ENCODE measurements at places on chromosomes 7 and 10.

- peak; percentile 85 for DNase-seq
These were observed 74.3 kb downstream of the SAMD9 start for GRCh38 chr7:93043385-93043985.

DNA sequence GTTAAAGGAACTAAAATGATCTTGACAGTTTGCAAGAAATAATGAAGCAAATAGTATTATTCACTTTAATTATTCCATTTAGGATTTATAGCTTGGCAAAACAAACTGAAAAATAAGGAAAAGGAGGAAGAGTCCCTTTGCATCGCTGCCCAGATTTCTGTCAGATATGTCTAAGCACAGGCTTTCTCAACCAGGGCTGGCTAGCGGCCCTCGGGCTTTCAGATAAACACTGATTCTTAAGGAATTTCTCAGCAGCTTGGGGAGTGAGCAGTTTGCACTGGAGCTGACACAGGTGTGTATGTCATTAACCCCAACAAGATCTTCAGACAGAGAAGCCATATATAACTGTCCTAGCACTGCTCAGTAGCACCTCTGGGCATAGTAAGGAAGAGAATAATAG, 47.9 kb upstream of the SEMA3D start:
- DNase-seq, result peak; percentile 8

- no peak for DNase-seq
These were observed 12.2 kb downstream of the SEPHS1 start for GRCh38 chr10:13335881-13336280.

- no peak for DNase-seq
These were observed 13.2 kb upstream of the PWWP2B start for GRCh38 chr10:132383751-132384196.

DNA sequence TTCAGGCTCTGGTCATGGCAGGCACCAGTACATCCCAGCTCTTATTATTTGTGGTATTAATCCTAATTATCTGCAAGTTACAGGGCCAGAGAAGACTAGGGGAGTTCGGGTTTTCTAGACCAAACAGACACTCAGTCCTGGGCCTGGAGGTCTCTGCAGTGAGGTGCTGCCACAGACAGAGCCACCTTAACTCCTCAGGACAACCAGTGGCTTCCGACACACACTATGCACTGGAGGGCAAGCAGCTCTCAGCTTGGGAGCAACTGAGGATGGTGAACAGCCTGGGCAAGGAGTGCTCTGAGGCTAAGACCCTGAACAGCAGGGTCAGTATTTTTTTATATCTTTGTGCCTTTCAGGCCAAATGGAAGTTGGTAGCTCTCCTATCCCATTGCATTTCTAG, 19.0 kb downstream of the ACTA2 start:
- no peak for DNase-seq

- DNase-seq, result no peak
These were observed 106.4 kb upstream of the CDCA7L start for GRCh38 chr7:22051886-22052673.

DNA sequence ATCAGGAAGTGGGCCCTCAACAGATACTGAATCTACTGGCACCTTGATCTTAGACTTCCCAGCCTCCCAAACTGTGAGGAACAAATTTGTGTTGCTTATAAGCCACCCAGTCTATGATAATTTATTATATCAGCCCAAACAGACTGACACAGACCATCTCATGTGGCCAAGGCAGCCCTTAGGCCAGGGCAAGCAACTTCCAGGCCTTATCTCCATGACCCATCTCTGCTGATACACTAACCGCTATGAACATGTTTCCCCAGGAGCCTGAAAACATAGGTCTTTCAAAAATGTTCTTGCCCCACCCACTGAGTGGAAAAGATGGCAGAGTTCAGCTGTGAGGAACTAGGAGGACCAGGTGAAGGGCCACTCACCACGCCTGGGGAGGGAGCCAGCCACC, 3.2 kb upstream of the BLOC1S2 start:
- DNase-seq, result no peak

- peak; percentile 62 for DNase-seq
These were observed 15.1 kb upstream of the ATE1 start for GRCh38 chr10:121942749-121943416.

DNA sequence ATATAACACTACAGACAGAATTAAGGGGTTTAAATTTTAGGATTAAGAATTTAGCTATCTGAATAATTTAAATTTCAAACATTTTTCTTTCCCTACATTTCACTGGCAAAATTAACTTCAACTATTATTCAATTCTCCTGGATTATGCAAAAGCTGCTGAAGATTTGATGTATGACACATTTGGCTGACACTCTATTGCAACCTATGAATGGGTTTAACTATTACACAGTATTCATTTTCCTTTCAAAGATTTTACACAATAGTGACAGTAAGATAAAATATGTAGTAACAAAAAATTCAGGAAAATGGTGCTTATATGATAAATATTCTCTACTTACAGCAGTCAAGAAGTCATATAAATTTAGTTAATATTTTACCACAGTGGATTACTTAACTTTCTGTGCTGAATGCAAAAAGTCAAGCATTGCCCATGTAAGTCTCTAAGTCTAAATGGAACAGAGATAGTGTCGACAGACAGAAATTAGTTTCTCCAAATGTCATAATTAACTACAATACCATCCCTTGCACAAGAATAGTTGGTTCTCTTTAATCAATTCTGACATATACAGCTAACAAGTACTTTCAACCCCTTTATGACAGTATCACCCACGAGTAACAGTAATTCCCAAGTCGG, 194.1 kb upstream of the FRMD4A start:
- DNase-seq, result no peak

DNA sequence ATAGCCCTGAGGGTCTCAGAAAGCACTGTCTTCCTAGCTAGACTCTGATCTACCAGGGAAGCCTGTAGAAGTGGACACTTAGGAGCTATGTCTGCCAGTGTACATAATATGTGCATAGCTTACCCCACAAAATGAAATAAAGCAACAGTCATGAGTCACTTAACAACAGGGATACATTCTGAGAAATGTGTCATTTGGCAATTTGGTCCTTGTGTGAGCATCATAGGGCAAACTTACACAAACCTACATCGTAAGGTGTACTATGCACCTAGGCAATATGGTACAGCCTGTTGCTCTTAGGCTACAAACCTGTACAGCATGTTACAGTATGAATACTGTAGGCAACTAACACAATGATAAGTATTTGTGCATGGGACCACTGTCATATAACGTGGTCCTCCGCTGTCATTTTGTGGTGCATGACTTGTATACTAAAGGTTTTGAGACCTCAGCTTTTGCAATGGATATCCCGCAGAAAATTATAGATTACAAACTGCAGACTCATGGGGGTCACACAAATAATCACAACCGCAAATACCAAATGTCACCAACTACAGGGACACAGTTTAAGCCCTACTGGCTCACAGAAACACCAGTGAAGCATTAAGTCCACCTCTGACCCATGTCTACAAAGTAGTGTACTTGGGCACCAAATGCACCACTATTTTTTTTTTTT, 1.7 kb downstream of the URGCP start:
- DNase-seq, result peak; percentile 29
